ENCODE measurements at places on chromosomes 13 and 19.

DNA sequence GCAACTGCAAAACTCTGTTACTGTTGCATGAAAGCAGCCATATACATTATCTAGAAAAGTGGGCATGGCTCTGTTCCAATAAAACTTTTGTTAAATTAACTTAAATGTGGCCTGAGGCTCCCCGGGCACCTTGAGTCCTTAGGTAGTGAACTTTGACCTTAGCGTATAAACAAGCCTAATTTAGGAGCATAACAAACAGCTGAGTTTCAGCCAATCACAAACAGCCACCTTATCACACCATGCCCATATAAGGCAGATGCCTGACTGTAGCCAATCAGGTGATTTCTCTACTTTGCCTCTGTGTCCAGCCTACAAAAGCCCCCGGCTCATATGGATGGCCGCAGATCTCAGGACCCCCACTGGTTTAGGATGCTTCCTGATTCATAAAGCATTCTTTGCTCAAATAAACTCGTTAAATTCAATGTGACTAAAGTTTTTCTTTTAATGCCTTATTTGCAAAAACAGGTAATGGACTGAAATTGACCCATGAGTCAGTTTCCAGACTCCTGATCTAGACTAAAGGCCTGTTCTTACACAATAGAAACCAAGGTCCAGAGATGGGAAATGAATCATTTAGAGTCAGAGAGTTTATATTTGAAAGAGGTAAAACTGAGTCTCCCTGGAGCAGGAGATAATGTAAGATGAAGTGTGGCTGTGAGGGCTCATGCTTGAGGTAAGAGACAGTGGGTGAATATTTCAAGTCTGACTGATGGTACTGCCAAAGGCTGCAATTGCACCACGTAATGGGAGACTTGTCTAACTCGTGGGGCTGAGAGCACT is 130.2 kb downstream of the FGF9 start:
- DNase-seq: no peak

- no peak for DNase-seq
Observed at GRCh38 chr19:53927739-53928138, 18.7 kb downstream of the CACNG7 start.

DNA sequence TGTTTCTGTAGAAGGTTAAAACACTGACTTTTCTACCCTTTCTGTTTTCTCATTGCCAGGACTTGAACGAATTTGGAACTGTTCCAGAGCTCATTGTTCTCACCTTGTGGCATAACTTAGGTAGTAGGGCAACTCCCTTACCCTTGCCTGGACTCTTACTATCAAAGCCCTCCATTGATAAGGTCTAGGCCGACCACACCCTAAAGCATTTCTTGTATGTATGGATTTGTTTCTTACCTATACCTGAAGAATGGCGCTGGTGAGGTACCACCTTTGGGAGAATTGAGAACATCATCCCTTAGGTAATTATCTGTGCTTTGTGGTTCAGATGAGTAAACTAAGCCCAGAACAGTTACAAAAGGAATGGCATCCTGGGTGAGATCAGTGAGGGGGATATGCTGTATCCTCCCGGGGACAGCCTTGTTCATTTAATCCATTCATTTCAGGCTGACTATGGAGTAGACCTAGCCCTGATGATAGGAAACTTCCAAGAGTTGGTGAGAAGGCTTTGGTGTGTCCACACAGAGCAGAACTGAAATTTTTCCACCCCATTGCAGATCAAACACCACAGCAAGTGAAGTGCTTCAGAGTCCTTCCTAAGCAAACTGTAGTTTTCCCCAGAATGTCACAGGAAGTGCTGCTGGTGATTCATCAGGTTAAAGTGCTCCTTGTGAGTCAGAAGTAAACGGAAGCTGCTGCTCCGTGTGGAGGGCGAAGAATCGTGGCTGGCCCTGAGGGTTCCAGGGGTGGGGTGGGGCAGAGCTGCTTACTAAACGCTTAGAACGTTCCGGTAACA is 113.0 kb downstream of the TEX26 start:
- peak; percentile 61 for DNase-seq

DNA sequence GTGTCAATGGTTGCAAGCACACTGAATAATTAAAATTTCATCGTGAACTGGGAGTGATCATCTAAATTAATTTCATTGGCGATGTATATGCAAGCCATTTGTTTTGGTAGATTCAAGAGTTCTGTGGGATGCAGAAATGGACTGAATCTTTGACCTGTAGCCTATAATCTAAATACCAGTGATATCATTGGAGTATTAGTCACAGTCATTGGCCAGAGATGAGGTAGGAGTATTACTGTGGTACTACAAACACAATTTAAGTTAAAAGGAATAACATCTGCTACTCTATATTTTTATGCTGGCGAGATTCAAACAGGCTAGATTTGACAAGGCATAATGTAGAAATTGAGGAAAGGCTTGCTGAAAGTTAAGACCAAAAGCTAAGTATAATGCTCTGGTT is 14.0 kb downstream of the FRY start:
- DNase-seq: no peak

DNA sequence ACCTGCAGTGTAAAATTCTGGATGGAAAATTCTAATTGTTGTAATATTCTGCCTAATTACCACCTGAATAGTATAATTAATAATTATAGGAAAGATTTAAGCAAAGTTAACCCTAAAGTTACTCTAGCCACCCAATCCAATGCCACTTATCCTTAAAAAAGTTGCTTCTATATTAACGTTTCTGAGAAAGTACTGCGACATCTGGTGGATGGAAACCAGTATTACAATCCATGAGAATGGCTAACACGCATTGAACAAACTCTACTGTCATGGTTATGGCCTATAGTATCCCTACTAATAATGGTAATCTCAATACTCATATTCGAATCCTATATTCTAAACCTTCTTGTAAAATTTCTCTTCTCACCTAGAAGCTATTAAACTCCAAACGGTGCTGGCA is 1551.8 kb downstream of the SLITRK1 start:
- no peak for DNase-seq

DNA sequence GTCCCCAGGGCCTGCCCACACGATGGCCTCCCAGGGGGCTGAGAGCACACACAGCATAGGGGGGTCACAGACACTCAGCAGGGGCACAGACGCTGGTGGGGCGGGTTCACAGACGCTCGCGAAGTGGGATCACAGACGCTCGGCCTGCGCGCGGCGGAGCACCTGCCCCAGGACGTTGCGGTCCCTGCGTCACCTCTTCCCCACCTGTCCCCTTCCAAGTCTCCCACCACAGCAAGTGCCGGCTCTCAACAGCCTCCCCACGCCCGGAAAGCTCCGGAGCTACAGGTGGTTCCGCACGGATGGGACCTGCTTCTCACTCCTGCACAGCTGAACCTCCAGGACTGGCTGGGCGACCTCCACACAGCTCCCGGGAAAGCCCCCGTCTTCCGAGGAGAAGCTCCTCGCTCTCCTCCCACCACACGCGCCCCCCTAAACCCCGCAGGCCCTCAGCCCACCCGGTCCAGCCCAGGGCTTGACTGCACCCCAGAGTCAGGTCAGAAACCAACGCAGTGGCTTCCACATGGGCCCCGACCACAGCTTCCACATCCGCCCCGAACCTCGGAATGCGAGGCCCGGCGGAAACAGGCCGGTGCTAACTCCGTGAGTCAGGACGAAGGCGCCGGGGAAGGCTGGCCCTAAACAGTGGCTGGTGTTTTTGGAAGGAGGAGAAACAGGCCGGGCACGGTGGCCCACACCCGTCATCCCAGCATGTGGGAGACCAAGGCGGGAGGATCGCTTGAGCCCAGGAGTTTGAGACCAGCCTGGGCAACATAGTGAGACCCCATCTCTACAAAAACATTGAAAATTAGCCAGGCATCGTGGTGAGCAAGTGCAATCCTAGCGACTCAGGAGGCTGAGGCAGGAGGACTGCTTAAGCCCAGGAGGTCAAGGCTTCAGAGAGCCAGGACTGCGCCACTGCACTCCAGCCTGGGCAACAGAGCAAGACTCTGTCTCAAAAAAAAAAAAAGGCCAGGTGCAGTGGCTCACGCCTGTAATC is 16.5 kb downstream of the BTBD2 start:
- no peak for DNase-seq

DNA sequence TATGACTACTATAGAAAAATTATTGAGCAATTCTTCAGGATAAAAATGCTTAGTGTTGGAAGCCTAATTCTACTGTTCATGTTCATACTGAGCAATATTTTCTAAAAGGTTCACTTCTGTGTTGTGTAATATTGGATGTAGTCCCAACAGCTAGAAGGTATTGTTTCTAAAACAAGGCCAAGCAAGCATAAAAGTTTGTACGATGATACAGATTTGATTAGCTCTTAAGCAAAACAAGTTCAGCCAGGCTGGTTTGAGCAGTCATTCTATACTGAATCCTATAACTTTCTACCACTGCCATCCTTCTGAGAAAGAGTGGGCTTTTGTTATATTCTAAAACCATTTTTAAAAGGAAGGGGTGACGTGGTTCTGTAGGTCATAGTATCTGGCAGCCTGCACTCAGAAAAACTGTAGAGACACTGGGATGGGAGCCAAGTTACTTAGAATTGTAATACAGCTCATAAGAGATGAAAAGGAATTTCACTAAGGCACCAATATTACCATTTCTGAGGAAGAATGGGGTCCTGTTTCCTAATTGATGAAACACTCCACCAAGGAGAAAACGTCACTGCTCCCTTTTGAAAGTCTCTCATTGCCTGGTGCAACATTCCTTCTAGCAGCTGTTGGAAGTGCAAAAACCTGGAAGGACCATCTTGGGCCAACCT is 275.0 kb upstream of the DACH1 start:
- DNase-seq: no peak

GRCh38 chr19:45484273-45484945 is 12.4 kb downstream of the RTN2 start:
- no peak for DNase-seq

GRCh38 chr13:99501848-99502301 is 603 bp downstream of the TM9SF2 start:
- DNase-seq: peak; percentile 40

DNA sequence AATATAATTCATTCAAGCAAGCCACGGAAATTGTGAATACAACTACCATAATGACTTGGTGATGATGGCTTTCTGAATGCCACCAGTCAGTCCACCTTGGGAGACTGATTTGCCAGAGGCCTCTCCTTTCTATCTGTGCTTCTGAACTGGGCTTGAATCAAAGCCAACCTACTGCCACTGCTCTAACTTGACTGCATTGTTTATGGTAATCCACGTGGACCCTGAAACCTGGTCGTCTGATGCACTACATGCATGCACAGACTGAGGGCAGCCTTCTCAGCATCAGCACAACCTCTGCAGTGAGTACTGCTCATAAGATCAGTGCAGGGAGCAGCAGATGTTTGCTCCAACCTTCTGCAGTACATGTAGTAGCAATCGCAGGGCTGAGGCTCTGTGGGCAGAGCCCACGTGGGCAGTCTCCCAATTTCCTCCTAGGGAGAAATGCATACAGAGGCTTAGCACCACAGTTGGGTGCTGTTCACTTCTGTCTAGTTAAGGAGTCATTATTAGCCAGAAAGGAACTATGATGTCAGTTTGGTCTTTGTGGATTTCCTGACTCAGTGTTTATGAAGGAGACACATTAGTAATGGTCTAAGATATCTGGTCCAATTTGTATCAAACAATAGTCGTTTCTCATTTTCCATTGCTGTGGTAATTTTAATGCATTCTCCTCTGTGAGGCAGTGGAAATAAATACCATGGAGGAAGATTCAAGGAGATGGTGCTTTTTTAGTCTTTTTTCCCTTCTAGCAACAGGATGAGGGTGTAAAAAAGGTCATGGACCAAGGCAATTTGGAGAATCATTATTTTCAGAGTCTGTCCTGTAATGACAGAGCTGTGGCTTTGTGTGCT is 82.5 kb downstream of the AKAP11 start:
- peak; percentile 36 for DNase-seq

DNA sequence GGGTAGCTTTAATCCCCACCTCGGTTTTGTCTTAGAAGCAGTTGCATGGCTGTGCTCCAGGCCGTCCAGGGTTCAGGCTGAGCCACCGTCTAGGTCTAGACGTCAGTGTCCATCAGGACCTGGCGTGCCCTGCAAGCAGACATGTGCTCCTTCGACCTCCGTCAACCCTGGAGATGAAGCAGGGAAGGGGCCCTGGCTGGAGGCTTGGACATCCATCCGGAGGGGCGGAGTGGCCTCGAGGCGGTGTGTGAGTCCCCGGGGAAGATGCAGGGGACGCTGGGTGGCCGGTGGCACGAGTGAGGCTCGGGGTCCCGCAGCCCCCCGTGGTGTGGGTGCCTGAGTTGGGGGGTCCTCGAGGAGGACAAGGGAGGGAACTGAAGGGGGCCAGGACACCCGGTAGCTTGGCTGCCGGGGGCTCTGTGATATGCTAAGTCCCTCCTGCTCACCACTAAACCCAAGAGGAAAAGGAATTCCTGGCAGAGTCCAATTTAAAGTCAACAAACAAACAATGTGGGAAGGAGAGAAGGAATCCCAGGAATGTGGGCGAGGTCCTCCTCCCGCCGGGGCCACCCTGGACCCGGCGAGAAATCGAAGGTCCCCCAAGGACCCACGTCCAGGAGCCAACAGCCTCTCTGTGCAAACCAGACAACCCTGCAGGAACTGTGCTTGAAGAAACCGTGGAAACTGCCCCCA is 14.9 kb upstream of the PTBP1 start:
- DNase-seq: no peak

- DNase-seq: no peak
Observed at GRCh38 chr13:108026680-108027410, 188.5 kb downstream of the LIG4 start.

DNA sequence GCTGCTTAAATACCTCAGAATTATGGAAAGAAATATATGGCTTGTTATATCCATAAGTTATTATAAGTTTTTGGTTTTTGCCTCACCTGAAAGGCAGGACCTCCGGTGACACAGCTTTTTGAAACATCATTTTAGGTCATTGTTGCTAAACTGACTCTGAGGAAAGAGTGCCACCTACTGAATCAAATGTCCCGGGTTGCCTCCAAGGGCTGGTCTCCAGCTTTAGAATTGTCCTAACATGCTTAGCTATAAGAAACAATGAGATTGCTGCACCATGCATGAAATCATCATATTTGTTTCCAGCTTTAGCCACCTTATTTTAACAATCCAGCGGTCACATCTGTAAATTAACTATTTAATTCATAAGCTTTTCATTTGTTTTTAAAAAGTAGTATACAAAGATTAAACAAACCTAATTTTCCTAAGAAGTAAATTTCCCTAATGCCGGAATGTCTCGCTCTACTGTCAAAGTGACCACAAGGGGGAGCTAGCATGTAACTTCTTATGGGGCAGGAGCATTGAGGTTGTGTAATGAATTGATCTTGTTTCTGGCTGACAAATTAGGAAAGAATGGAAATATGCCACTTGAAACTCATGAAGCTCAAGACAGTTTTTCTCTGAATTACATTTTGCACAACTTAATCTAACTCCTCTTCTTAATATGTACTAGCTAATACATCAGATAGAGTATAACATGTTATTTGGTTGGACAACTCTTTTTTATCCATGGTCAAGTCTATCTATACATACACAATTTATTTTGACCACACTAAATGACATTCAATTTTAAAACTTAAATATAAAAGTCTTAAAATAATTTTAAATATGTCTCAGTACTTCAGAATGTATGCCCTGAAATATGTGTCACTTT is 6.7 kb upstream of the PCDH17 start:
- DNase-seq: no peak

DNA sequence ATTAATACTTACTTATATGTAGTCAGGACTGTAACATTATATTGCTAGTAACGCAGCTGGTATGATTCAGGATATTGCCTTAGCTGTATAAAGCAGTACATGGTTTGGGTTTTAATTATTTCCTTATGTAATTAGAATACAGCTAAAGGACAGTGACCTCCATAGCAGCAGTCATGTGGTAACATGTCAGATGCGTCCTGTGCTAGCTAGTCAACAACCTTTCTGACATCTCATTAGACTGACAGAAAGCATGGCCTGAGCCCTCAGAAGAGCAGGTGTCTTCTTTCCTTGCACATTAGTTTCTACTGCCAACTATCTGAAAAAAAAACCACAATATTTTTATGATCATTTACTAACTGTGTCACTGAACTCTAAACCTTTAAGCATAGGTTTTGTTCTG is 122.2 kb downstream of the MAB21L1 start:
- DNase-seq: no peak

Data from CD4-positive, alpha-beta T cell treated with Interferon alpha-2 for 1 hour (primary cell).